B cell (primary cell): ENCODE measurements at places on chromosomes 6 and 20. TPM values are rescaled to one million over a fixed set of nuclear protein-coding genes. Genes with fewer than 3 reads are reported as not detected.
A peak's percentile ranks its signal among the peaks of the same experiment; 100 is the strongest.

The SLC17A3 gene
- total RNA-seq: not detected in 2 replicates

The GRM1 gene
- not detected in 2 replicates for total RNA-seq

The SYCP2 gene
- total RNA-seq: 4.5 and 4.7 TPM in 2 replicates

The PLCB4 gene
- not detected in 2 replicates for total RNA-seq

The KCTD20 gene
- total RNA-seq: 37.5 and 44.3 TPM in 2 replicates

The SPACA1 gene
- total RNA-seq: not detected in 2 replicates

The ARMH2 gene
- total RNA-seq: 5.0 and 6.4 TPM in 2 replicates

GRCh38 chr20:55893031-55893430, 112.3 kb downstream of the CBLN4 start:
- H3K27me3 ChIP-seq: no peaks in the 10 kb centered on the region
- H3K4me1 ChIP-seq: no peaks in the 10 kb centered on the region
- H3K36me3 ChIP-seq: no peaks in the 10 kb centered on the region
- H3K27ac ChIP-seq: no peak overlapping the region

GRCh38 chr6:111565326-111566221, 40.1 kb downstream of the TRAF3IP2 start:
- H3K27ac ChIP-seq: no peak overlapping the region
- DNase-seq: peak; percentile 59
- H3K4me3 ChIP-seq: no peak overlapping the region
- peaks cover 48% of the 10 kb centered on the region for H3K36me3 ChIP-seq
- no peaks in the 10 kb centered on the region for H3K27me3 ChIP-seq

- no peaks in the 10 kb centered on the region for H3K27me3 ChIP-seq
- H3K27ac ChIP-seq: no peak overlapping the region
- no peaks in the 10 kb centered on the region for H3K36me3 ChIP-seq
- H3K4me3 ChIP-seq: no peak overlapping the region
Measured at GRCh38 chr6:36418558-36418957, 24.1 kb downstream of the PXT1 start.

DNA sequence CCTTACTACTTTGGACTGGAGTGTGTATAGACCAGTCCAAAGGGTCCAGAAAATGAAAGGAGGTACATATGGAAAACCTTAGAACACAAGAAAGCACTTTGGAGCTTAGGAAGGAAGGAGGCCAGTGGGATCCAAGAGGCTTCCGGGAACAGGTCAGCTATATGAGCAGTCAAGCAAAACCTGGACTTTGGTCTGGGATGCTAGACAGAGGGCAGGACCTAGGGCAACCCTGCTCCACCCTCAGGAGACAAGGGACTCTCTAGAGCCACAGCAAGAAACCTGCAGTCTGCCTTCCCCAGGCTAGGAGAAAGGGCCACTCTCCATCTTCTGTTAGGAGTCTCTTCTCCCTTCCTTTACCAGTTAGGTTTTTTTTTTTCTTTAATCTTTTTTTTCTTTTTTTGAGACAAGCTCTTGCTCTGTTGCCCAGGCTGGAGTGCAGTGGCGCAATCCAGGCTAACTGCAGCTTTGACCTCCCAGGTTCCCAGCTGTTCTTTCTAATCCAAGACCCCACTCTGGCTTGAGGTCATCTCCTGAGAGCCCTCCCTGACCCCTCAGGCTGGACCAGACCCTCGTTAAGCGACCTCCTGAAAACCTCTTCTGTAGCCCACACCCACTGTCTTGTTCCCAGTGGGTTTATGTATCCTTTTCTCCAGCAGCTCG, 4.6 kb downstream of the KCNK5 start:
- no peak overlapping the region for H3K27ac ChIP-seq
- no peak for DNase-seq
- H3K27me3 ChIP-seq: peaks cover 39% of the 10 kb centered on the region
- peaks cover 15% of the 10 kb centered on the region for H3K4me1 ChIP-seq
- H3K36me3 ChIP-seq: no peaks in the 10 kb centered on the region

- no peaks in the 10 kb centered on the region for H3K36me3 ChIP-seq
- H3K27ac ChIP-seq: no peak overlapping the region
Measured at GRCh38 chr6:116847227-116847626, 18.3 kb upstream of the GPRC6A start.

DNA sequence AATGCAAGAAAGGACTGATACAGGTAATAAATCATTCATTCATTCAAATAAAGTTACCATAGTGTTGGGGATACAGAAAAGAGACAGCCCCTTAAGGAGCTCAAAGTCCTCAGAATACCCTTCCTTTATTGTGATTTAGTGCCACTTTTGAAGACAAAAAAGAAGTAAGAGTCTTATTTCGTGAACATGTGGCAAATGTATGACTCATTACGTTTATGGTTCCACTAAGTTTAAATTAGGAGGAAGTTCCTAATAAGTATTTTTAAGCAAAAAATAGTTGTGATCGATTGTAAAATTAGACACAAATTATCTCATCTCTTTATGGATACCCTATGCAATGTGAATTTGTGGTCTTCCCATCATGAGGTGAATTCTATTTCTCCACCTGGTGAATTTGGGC, 38.5 kb upstream of the GCLC start:
- H3K36me3 ChIP-seq: no peaks in the 10 kb centered on the region
- H3K27me3 ChIP-seq: no peaks in the 10 kb centered on the region
- no peak overlapping the region for H3K27ac ChIP-seq

DNA sequence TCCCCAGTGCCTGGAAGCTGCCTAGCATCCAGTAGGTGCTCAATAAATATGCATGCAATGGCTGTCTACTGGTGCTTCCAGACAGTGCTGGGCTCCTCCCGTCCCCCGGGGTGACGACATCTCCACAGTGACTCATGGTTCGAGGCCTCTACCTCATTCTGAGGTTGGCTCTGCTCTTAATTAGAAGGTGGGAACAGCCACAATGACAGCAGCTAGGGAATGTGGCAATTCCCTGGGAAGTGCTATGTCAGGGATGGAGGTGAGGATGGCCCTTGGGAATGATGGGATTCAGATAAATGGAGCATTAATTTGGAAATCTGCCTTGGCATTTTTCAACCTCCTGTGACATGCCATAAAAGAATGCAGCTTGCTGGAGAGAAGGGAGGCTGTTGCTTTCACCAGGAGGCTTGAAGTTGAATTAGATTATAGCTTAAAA, 43.5 kb upstream of the NFATC2 start:
- no peaks in the 10 kb centered on the region for H3K36me3 ChIP-seq
- DNase-seq: no peak
- peaks cover 3% of the 10 kb centered on the region for H3K4me1 ChIP-seq
- H3K27me3 ChIP-seq: no peaks in the 10 kb centered on the region

DNA sequence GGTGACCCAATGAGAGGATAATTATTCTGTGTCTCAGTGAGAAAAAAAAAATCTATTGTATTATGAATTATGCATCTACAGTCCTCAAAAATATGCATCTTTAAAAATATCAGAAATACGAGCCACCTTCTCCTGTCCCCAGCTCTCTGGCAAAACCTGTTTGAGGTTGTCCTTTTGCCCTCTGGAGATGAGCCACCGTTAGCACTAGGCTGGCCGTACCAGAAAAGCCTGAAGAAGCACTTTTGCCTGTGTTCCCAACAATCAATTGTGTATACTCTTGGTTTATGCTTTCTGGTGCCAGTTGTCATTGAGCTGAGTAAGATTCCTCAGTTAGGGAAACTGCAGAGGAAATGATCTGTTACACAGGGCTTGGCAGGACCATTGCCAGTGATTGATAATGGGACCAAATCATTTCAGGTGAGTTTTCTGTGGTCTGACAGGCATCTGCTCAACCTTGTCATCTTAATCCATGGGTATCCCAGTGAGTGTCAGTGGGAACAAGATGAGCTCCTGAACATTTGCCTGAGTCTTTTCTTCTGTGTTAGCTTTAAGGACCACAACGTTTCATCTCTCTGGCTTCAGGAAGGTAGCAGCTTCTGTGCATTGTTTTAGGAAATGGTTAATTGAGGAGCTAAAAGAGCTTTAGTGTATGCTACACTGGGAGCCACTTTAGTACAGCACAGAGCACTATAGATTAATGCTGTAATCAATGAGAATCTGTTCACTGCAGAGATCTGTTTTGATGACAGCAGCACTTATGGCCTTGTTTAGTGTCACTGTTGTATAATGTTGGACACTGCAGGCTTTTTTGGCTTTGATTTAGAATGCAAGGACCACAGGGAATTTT, 330.1 kb downstream of the RIMS1 start:
- no peaks in the 10 kb centered on the region for H3K4me1 ChIP-seq
- H3K27ac ChIP-seq: no peak overlapping the region
- H3K4me3 ChIP-seq: no peak overlapping the region
- H3K36me3 ChIP-seq: no peaks in the 10 kb centered on the region
- DNase-seq: no peak

DNA sequence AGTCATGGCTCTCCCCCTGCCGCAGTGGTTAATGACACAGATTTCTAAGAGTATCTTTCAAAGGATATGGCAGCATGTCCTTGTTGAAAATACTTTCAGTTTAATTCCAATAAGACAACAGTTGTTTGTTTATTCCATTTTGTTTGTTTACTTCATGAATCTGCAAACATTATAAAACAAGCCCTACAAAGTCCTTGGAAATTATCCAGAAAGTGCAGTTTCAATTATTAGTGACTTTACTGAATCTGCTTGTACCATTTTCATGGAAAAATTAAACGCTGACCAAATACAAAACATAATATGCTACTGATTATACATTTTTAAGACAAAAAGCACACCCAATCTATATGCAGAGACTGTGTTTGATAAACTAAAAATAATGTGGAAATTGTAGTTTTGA, 3.3 kb downstream of the HEY2 start:
- no peak overlapping the region for H3K27ac ChIP-seq
- no peak overlapping the region for H3K4me3 ChIP-seq
- H3K36me3 ChIP-seq: no peaks in the 10 kb centered on the region
- peaks cover 27% of the 10 kb centered on the region for H3K4me1 ChIP-seq
- no peak for DNase-seq
- H3K27me3 ChIP-seq: peaks cover 38% of the 10 kb centered on the region

DNA sequence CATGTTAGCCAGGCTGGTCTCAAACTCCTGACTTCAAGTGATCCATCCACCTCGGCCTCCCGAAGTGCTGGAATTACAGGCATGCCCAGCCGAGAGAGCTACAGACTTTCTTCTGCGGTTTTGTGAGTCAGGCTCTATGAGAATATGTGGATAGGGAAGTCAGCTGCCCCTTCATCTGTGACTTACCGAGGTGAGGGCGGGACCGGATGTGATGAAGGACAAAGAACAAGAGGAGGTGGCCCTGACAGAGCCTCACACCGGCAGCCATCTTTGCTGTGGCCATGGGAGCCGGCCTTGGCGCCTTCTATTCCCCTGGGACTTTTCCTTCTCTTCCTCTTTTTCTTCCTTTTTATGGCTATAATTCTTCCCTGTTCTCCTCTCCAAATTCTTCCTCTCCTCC, 67.0 kb downstream of the IYD start:
- H3K27me3 ChIP-seq: no peaks in the 10 kb centered on the region
- H3K27ac ChIP-seq: no peak overlapping the region
- H3K36me3 ChIP-seq: no peaks in the 10 kb centered on the region
- H3K4me3 ChIP-seq: no peak overlapping the region

DNA sequence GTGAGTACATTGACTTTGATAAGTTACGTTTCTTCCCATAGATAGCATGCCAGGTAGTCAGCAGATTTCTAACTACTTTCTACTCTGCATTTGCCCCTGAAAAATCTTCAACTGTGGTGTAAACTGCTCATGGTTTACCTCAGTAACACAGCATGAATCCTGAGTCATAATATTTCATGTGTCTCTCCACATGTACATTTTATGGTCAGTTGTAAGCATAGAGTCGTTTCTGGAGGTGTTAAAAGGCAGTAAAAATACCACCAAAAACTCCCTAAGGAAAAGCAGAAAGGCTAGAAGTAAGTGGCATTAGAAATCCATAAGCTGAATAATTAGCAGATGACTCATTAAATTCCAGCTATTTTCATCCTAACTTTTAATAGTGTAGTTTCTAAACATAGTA, 4.1 kb upstream of the GPR63 start:
- no peak overlapping the region for H3K4me3 ChIP-seq
- no peaks in the 10 kb centered on the region for H3K36me3 ChIP-seq
- peaks cover 19% of the 10 kb centered on the region for H3K27me3 ChIP-seq
- H3K27ac ChIP-seq: no peak overlapping the region

DNA sequence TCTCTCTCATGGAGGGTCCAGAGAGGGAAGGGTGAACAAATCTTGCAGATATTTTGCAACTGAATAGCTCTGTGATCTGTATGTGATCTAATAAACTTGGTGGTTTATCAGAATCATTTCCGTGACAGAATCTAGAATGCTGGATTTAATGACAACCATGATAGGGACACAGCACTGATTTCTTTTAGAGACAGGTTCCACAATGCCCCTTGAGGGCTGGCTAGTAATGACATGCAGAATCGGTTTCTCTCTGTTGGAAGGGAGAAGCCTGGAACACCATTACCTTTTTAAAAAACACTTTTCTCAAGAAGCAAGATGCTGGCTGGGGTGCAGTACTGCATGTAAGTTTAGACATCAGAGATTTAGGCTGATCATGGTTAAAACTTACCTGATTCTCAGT, 313.4 kb downstream of the CDH26 start:
- H3K4me3 ChIP-seq: no peak overlapping the region
- H3K4me1 ChIP-seq: no peaks in the 10 kb centered on the region
- no peaks in the 10 kb centered on the region for H3K27me3 ChIP-seq

GRCh38 chr6:90333928-90334327, 37.3 kb upstream of the BACH2 start:
- H3K36me3 ChIP-seq: no peaks in the 10 kb centered on the region
- no peak for DNase-seq
- no peak overlapping the region for H3K27ac ChIP-seq
- H3K27me3 ChIP-seq: no peaks in the 10 kb centered on the region
- no peaks in the 10 kb centered on the region for H3K4me1 ChIP-seq
- no peak overlapping the region for H3K4me3 ChIP-seq

DNA sequence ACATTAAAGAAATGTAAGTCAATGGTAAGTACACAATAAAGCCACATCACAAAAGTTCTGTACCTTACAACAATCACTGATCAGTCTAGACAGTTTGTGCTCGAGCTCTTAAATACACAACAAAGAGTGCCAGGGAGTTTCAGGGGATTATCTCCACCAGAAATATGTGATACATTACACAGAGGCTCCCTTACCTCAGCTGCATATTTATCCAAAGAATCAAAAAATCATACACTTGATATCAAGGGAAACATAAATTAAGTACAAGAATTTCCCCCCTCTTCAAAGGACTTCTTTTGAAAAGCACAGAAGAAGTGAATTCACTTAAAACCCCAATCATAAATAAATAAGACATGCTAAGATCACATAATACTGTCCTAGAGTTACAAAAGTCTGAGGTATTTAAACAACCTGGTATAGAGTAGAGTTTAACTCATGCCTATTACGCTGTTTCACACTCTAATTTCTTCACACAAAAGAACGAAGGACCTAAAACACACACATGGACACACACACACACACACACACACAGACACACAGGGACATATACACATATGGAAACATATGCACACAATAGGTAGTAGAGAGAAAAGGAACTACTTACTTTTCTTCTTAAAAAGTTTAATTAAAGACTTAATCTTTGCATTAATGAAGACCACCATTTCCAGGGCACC, 528 bp downstream of the NHSL1 start:
- H3K27ac ChIP-seq: no peak overlapping the region
- peaks cover 21% of the 10 kb centered on the region for H3K4me1 ChIP-seq
- no peak for DNase-seq
- H3K36me3 ChIP-seq: no peaks in the 10 kb centered on the region

- peaks cover 16% of the 10 kb centered on the region for H3K36me3 ChIP-seq
- H3K4me3 ChIP-seq: no peak overlapping the region
- peaks cover 30% of the 10 kb centered on the region for H3K4me1 ChIP-seq
- H3K27me3 ChIP-seq: no peaks in the 10 kb centered on the region
- H3K27ac ChIP-seq: peak overlapping the region; percentile 70
Measured at GRCh38 chr6:107870381-107870780, 46.3 kb upstream of the SCML4 start.
